Stimulated activated naive CD4-positive, alpha-beta T cell treated with Interleukin-2 at 50 U/mL for 16 hours (primary cell): ENCODE measurements at places on chromosomes 2 and 18.

GRCh38 chr18:24942144-24942543 is 409.8 kb downstream of the ZNF521 start:
- DNase-seq = no peak

DNA sequence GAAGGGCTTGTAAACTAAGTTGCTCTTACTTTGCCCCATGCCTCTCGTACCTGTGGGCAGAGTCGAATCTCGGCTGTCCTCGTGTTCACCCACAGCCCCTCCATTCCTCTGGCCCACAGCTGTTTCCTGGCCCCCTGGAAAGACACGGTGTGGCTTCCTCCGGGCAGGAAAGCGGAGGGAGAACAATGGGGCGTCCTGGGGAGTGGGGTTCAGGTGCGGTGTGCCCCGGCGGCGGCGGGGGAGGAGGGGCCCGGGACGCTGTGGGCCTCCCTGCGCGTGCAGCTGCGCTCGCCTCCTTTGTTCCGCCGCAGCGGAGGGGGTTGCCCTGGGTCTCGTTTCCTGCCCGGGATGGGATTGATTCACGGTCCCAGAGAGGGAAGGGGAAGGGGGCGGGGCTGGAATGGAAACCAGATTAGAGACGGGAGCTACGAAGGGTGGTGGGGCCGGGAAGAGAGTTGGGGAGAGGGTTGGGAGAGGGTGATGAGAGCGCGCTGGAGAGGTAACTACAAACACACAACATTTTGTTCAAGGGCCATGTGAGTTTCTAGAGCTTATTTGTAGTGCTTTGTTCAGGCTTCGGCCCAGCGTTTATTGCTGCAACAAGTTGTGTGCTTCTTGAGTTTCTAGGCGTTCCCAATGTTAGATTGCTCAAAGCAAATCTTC is 796 bp downstream of the MYO1B start:
- no peak for DNase-seq

- DNase-seq = no peak
Measured at GRCh38 chr2:149657401-149658040, 69.9 kb upstream of the MMADHC start.

GRCh38 chr18:48889981-48890762 is 60.6 kb downstream of the SMAD7 start:
- no peak for DNase-seq

DNA sequence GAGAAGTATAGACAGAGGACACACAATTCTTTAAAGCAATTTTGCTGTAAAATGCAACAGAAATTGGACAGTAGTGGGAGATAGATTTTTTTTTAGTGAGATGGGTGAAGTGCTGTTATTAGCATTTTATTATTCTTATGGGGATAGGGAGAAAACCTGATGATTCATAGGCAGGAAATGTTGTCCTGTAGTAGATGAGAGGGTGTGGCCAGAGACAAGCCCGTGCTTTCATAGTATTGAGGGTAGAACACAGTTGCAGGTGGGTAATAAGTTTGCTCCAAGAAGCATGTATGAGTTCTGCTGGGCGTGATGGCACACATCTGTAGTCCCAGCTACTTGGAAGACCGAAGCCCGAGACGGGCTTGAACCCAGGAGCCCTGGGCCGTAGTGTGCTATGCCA is 128.3 kb upstream of the ARHGAP28 start:
- no peak for DNase-seq

GRCh38 chr2:62593825-62594224 is 87.8 kb upstream of the TMEM17 start:
- DNase-seq = no peak

DNA sequence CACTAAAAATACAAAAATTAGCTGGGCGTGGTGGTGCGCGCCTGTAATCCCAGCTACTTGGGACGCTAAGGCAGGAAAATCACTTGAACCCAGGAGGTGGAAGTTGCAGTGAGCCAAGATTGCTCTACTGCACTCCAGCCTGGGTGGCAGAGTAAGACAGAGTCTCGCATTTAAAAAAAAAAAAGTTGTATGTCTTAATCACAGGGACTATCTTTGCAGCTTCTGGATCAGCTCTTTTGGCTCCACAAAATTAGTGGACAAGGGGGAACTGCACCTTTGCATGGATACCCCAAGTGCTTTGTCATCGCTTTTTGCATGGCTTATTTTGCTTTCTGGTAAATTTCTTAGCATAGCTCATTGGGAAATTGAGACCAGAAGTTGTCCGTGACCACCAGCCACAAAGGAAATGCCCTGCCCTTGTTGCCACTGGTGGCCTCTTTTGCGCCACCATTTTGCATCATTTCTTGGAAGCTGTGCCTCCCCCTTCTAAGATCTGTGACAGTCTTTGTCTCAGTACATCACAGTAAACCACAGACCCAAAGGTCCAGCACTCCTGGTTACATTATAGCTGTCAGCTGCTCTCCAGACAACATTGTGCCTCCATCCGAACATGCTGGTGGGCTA is 43.9 kb upstream of the PCBP1 start:
- no peak for DNase-seq

GRCh38 chr2:60771508-60771907 is 15.4 kb downstream of the PAPOLG start:
- DNase-seq = no peak

DNA sequence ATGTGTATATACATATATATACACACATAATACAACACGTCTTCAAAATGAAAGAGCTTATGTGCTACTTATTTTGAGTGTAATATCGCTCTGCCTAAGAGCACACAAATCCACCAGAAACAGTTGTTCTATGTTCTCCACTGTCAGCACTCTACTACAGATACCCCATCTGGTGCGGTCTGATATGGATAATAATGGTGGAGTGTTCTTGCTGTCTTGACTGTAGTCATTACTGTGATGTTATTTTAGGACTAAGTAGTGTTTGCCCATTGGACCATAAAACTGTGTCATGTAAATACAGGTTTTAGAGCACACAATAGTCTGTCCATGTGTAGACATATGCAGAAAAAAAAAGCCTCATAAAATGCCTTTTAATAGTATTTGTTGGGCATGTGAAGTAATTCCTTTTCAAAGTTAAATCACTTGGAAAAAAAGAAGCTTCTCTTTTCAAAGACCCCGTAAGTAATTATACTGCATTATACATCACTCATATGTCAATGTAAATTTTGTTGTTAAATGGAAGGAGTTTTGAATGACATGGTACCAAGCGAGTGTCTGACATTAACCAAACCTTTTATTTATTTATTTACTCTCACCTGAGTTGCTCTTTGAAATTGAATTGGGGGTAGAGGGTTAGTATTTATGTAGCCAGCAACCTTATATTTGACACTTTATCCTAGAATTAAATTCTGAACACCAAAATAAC is 1249.2 kb upstream of the ZEB2 start:
- no peak for DNase-seq

- DNase-seq = no peak
Measured at GRCh38 chr18:33440060-33441043, at the start of gene CCDC178. CCDC178 (minus strand) TSS chr18:33440721; CDS start chr18:33412088, 28,633 bp downstream.

GRCh38 chr18:7666195-7666776 is 99.2 kb downstream of the PTPRM start:
- no peak for DNase-seq

- no peak for DNase-seq
Measured at GRCh38 chr2:76867854-76868253, 654.3 kb downstream of the LRRTM4 start.

- no peak for DNase-seq
Measured at GRCh38 chr18:67154979-67155378, 361.5 kb downstream of the DSEL start.

- no peak for DNase-seq
Measured at GRCh38 chr2:18829976-18830375, 240.6 kb upstream of the NT5C1B start.

GRCh38 chr18:78367996-78368395 is 611.6 kb upstream of the SALL3 start:
- no peak for DNase-seq

- DNase-seq = no peak
Measured at GRCh38 chr2:66171530-66171929, 263.4 kb upstream of the MEIS1 start.

GRCh38 chr18:50850307-50851065 is 28.4 kb upstream of the ME2 start:
- DNase-seq = no peak

DNA sequence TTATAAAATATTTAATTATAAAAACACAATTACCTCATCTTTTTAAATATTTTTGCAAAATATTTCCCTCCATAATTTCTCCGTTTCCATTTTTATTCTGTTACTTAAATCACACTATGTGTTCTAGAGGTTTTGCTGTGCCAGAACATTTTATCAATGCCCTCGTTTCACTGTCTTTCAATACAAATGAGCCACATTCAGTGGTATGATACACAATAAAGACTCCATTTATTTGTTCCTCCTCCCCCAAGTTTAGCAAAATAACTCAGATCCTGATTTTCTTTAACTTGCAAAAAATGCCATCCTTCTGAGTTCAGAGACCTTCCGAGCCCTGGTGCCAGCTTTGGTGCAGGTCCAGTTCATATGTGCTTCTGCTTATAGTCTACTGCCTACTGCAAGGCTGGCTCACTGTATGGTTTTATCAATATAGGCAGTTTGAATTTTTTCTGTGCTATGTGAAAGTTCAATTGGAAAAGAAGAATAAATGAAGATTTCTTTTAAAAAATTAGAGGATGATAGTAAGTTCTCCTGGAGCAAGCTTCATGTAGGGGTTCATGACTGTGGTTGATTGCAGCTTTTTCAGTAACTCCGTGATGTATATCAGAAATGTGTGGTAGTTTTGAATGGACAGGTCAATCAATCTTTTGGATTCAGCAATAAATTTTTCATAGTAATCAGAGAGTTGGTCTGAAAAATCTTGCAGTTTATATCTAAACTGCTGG is 42.5 kb downstream of the APOB start:
- no peak for DNase-seq

- DNase-seq = no peak
Measured at GRCh38 chr18:9925369-9925768, 11.6 kb downstream of the VAPA start.

GRCh38 chr2:189548666-189549448 is 31.7 kb downstream of the SLC40A1 start:
- no peak for DNase-seq

- no peak for DNase-seq
Measured at GRCh38 chr2:171789956-171790355, 102.7 kb downstream of the DYNC1I2 start.

GRCh38 chr18:58396144-58396543 is 232.7 kb downstream of the ALPK2 start:
- no peak for DNase-seq

DNA sequence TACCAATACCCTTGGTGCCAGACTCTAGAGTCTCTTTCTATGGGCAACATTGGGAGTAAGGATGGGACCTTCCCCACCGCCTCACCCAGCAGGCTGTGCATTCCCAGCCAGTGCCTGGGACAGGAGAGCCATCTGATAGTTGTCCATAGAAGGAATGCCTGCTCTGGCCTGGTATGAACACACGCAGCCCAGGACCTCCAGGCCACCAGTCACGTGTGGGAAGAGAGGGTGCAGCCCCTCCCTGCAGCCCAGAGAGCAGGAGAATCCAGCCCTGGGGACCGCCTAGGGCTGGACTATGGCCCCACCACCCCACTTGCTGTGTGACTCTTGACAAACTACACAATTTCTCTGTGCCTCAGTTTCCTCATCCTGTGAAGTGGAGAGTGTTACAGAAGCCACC is 52.5 kb upstream of the ID2 start:
- DNase-seq = no peak

DNA sequence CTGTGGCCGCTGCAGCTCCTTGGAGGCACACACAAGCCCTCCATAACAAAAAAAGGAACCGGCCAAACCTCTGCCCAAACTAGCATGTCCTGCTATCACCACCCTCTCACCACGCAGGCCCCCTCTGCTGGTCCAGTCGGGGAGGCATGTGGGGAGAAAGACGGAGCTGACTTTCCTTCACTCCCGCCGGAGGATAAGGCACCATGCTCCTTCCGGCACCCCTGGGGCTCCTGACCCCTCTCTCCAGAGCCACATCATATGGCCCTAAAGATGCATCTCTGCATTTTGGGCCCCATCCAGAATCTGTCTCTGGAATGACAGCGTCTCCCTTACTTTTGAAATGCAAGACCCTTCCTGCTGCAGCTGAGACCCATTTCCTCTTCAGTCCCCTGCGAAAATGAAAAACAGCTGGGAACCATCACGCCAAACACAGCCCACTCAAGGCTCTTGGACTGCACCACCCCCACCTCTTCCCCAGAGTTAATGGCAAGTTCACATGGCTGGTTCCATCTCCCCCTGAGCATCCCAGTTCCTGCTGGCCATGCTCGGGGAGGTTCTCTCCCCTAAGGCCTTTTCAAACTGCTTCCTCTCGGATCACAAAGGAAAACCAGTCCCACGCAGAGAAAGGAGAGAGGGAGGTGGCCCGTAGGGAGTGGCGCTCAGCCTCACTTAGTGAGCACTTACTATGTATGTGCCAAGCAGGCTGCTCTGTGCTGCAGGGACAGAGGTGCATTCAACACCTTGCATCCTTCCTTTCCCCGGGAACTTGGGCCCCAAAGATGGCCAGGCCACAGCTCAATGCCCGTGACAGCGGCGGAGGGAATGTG is 35.2 kb upstream of the MLPH start:
- no peak for DNase-seq

DNA sequence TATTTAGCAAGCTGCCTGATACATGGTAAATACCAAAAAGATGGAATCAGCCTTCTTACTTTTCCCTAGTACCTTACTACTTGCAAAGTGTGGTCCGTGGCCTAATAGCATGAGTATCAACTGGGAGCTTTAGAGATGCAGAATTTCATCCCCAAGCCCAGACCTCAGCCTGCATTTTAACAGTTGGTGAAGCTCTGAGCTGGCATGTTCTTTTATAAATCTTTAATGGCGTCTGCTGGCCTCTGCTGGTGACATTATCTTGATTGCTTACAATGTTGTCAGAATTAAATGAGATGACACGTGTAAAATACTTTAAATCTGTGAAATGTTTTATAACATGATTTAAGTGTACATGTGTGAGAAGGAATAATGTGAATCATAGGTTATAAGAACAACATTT is 115.1 kb upstream of the NOSTRIN start:
- no peak for DNase-seq

DNA sequence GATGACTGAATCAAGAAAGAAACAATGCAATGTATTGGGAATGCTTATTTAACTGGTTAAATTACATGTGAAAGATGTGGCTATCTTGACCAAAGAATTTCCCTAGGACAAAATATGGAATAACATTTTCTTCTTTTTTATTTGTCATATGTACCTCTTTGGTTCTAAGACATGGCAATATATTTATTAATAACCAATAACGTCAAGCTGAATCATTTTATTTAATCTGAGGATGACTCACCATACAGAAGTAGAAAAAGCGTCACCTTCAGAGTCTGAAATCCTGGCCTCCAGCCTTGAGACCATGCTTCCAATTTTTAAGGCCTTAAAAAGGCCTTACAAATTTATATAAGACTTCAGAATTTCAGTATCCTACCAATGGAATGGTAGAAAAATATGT is 1464.9 kb downstream of the SUCLG1 start:
- no peak for DNase-seq

GRCh38 chr2:168254158-168254935 is 7.0 kb upstream of the STK39 start:
- DNase-seq = no peak

DNA sequence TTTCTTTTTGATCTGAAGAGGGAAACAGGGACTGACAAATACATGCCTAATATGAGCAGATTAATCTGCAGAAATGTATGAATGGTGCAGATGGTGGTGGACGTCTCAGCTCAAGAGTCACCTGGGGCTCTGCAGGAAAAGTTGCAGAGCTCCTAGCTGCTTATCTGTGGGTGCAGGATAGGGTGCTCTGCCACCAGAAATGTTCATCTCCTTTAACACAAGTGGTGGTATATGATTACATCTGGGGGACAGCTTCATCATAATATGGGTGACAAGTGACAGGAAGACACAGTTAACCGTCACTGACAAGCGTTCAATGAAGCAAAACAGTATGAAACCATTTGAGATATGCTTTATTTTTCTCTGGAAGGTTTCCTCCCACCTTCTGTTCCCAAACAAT is 121.2 kb upstream of the LINC00305 start:
- DNase-seq = no peak

GRCh38 chr2:22930781-22931180 is 454.2 kb upstream of the KLHL29 start:
- no peak for DNase-seq
